ENCODE measurements at places on chromosomes 4 and X. TPM values are rescaled to one million over a fixed set of nuclear protein-coding genes. Genes with fewer than 3 reads are reported as not detected.

DNA sequence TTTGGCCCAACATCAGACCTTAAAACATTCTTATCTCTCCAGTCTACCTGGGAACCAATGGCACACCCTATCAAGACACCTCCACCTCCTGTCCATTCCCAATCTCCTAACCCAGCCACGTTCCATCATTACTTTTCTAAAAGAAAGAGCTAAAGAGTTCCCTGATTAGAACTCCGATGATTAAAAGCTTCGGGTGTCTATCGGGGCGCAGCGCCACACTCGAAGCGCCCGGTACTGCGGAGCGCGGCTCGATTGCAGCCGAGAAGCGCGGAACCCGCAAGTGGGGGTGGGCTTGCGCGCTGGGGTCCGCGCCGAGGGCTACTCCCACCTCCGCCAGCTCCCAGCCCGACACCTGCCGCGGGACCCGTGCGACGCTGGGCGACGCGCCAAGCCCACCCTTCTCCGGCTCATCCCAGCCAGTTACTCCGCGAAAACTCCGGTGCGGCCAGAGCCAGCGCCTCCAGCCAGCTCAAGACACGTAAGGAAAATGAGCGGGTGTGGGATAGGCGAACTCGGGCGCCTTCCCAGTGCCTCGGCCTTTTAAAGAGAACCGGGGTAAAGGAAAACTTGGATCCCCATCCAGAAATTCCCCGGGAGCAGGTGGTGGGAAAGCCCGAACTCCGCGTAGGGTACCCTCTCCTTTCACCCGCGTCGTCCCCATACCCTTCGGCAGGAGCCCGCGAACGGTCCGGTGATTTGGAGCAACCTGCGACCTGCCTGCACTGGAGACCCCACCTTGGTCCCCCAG, 593 bp downstream of the NPY1R start:
- H3K27me3 ChIP-seq: no peaks in the 10 kb centered on the region
- no peaks in the 10 kb centered on the region for H3K4me1 ChIP-seq
- H3K27ac ChIP-seq: no peak overlapping the region
- H3K36me3 ChIP-seq: no peaks in the 10 kb centered on the region
- H3K4me3 ChIP-seq: peak overlapping the region; percentile 41
- no peak for DNase-seq

- H3K36me3 ChIP-seq: no peaks in the 10 kb centered on the region
- H3K27ac ChIP-seq: no peak overlapping the region
- H3K4me1 ChIP-seq: peaks cover 42% of the 10 kb centered on the region
- no peak for DNase-seq
- H3K4me3 ChIP-seq: no peak overlapping the region
Observed at GRCh38 chr4:7983296-7983695, 43.6 kb upstream of the AFAP1 start.

Gene PHKA1
- 28.6 TPM for total RNA-seq

GRCh38 chrX:69255441-69256290, 90.4 kb upstream of the PJA1 start:
- no peak for DNase-seq
- no peak overlapping the region for H3K27ac ChIP-seq
- no peaks in the 10 kb centered on the region for H3K36me3 ChIP-seq

DNA sequence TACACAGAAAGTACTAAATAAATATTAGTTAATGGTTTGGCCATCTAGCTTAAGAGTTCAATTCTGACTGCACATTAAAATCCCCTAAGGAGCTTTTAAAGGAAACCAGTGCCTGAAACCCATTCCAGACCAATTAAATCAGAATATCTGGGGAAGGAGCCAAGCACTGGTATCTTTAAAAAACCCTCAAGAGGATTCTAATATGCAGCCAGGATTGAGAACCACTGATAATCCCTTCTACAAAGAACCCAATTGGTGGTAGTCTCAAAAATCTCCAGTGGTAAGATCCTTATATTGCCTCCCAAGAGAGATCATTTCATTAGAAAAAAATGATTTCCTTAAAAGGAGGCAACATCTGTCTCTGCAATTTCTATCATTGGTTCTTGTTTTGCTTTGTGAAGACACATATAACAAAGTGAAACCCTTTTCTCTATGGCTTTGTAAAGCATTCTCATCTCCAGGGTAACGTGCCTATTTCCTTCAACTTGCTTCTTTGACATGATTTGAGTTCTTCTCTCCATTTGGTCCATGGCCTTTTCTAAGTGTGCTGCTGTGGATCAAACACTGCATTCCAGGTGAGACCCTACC, 3.5 kb downstream of the GPR34 start:
- no peaks in the 10 kb centered on the region for H3K4me1 ChIP-seq
- no peak overlapping the region for H3K4me3 ChIP-seq
- no peaks in the 10 kb centered on the region for H3K36me3 ChIP-seq
- H3K27ac ChIP-seq: no peak overlapping the region

Gene HS3ST1
- 0.21 TPM for total RNA-seq

DNA sequence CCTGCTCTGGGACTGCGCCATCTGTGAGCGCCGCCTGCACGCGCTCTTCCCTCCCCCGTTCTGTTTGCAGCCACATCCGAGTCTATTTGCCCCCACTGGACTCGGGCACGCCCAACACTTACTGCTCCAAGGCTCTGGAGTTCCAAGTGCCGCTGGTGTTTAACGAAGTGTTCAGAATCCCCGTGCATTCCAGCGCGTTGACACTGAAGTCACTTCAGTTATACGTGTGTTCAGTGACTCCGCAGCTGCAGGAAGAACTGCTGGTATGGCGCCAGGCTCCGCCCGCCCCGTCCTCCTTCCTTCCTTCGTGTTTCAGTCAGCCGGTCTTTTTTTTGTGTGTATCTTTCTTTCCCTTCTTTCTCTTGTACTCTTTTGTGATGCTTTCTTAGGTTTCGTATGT, 30.7 kb upstream of the CLCN4 start:
- no peaks in the 10 kb centered on the region for H3K4me1 ChIP-seq

Gene COL25A1
- total RNA-seq: not detected

Gene LUZP4
- total RNA-seq: not detected

- no peak for DNase-seq
- no peaks in the 10 kb centered on the region for H3K27me3 ChIP-seq
- no peaks in the 10 kb centered on the region for H3K36me3 ChIP-seq
- H3K4me3 ChIP-seq: no peak within 1 kb of the TSS
- no peak within 1 kb of the TSS for H3K27ac ChIP-seq
Observed at GRCh38 chrX:40623139-40623536, at the start of gene MPC1L. Gene MPC1L, plus strand, starts transcription at chrX:40623428. Its CDS starts 138 bp downstream, at chrX:40623566.

- H3K4me1 ChIP-seq: no peaks in the 10 kb centered on the region
- no peak overlapping the region for H3K27ac ChIP-seq
- no peaks in the 10 kb centered on the region for H3K36me3 ChIP-seq
Observed at GRCh38 chrX:69028006-69028760, 137.1 kb downstream of the PJA1 start.

DNA sequence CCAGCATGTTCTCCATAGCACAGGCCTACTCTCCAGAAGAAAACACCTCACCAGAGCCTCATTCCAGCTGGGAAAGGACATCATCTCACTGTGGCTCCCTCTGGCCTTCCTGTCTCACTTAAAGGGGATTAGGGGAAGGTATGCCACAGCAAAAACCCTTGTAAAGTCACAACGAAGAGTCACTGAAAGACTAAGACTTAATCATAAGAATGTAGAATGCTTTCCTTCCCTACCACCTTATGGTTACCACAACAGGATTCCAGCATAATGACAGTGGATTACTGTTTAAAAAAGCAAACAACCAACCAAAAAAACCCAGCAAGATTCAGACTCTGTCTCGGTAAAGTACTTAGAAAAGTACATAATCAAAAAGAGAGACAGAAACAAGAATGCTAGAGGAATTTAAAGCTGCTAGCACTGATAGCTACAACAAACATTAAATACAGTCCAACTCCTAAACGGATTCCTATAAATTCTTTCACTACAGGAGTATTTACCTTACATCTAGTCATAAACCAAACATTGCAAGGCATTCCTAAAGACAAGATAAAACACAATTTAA, 75.1 kb downstream of the BANK1 start:
- DNase-seq: peak; percentile 69
- H3K4me3 ChIP-seq: no peak overlapping the region
- H3K36me3 ChIP-seq: no peaks in the 10 kb centered on the region
- H3K4me1 ChIP-seq: peaks cover 4% of the 10 kb centered on the region

Data from Panc1 (cell line).